NCI-H2081 treated with DMSO at 0.1 percent for 48 hours (cell line): ENCODE measurements at places on chromosomes 4 and X.

- no peak for DNase-seq
These were observed 34.2 kb downstream of the CCDC158 start for GRCh38 chr4:76386566-76387305.

DNA sequence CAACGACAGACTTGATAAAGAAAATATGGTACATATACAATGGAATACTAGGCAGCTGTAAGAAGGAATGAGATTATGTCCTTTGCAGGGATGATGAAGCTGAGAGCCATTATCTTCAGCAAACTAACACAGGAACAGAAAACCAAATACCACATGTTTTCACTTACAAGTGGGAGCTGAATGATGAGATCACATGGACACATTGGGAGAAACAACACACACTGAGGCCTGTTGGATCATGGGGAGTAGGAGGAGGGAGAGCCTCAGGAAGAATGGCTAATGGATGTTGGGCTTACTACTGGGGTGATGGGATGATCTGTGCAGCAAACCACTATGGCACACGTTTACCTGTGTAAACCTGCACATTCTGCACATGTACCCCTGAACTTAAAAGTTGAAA is 209.7 kb downstream of the SPRY1 start:
- DNase-seq, result no peak

- no peak for DNase-seq
These were observed 31.5 kb downstream of the NOP14 start for GRCh38 chr4:2931512-2932301.

DNA sequence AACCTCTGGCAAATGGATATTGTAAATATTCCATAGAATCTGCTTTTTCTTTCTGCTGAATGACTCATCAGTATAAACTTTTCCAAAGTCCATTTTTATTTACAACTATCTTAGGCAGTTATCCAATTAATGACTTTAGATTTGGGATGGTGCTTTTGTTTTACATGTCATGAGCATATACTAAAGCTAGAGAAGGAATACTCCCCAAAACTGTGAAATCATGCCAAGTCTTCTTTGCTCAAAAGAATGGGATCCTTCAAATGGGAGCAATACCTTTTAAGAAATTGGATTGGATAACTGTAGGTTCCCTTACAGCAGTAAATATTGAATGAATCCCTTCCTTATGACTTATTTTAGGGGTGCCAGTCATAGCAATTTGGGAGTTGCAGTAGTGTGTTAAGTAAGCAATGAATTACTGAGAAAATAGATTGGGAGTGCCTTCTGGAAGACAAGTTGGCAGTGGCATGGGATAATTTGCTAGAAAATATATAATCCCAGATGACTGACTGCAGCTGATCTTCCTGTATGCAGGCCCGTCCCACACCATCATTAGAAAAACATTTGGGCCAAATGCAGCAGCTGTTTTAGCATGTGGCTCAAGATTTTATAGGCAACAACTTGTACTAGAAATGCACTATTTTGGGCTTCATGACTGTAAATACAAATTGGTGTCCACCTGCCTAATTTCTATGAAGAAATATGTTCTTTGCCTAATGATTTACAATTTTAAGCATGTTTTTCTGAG is 2.8 kb downstream of the TMPRSS11D start:
- DNase-seq, result no peak

- no peak for DNase-seq
These were observed 1037.4 kb upstream of the PABPC4L start for GRCh38 chr4:135238940-135239339.
